ENCODE measurements at places on chromosomes 16 and 17. TPM values are rescaled to one million over a fixed set of nuclear protein-coding genes. Genes with fewer than 3 reads are reported as not detected.

Gene KRTAP9-8
- not detected for total RNA-seq

Gene BLMH
- total RNA-seq, result 24.0 TPM

Gene PYY
- total RNA-seq, result not detected

Gene CNOT1
- total RNA-seq, result 121 TPM

Gene PRAC2
- 0.71 TPM for total RNA-seq

Gene SHISA6
- not detected for total RNA-seq

Gene CES1
- total RNA-seq, result 2.3 TPM

Gene MYH11
- total RNA-seq, result not detected

Gene SP2
- 1.2 TPM for total RNA-seq

Gene HEATR3
- total RNA-seq, result 27.9 TPM

Gene CA7
- total RNA-seq, result not detected

Gene SPATA22
- total RNA-seq, result not detected

Gene COQ9
- 67.7 TPM for total RNA-seq

Gene CDH1
- total RNA-seq, result 6.0 TPM

Gene MGAT5B
- 54.8 TPM for total RNA-seq

Gene ELMO3
- total RNA-seq, result 0.90 TPM

Gene KRT32
- total RNA-seq, result not detected

Gene KIF18B
- total RNA-seq, result 2.5 TPM

Gene C16orf96
- not detected for total RNA-seq

Gene NR1D1
- total RNA-seq, result 2.1 TPM

Gene PRKAR1A
- 974 TPM for total RNA-seq

Gene PAQR4
- total RNA-seq, result 30.3 TPM

Gene RHBDL3
- total RNA-seq, result 1.9 TPM

Gene MT3
- total RNA-seq, result not detected

Gene OXLD1
- total RNA-seq, result 106 TPM

Gene HOXB3
- total RNA-seq, result 1.5 TPM

Gene CD300H
- not detected for total RNA-seq

Gene HP
- total RNA-seq, result not detected

Gene KRT34
- total RNA-seq, result not detected

Gene CPHXL2
- not detected for total RNA-seq

Gene PPP1R27
- 0.56 TPM for total RNA-seq

Gene ABCA9
- total RNA-seq, result 5.5 TPM

Gene MAPT
- 3.7 TPM for total RNA-seq

Gene ABCC11
- 1.5 TPM for total RNA-seq

Gene TRPV2
- total RNA-seq, result 236 TPM

Gene METTL22
- 10.4 TPM for total RNA-seq

Gene CCL14
- total RNA-seq, result not detected

Gene ITGA2B
- total RNA-seq, result 0.43 TPM

Gene C1QL1
- total RNA-seq, result 3.8 TPM

Gene NKD1
- total RNA-seq, result 0.74 TPM

Gene PRCD
- 15.8 TPM for total RNA-seq

Gene SLC2A4
- 0.79 TPM for total RNA-seq

Gene TADA2A
- total RNA-seq, result 19.7 TPM

All from SK-MEL-5 (cell line).